Stimulated activated CD4-positive, alpha-beta T cell treated with anti-CD3 and anti-CD28 coated beads, TNF-alpha, amount 100 ng/mL, for 1 hour (primary cell): ENCODE measurements at places on chromosomes 1 and 21.

DNA sequence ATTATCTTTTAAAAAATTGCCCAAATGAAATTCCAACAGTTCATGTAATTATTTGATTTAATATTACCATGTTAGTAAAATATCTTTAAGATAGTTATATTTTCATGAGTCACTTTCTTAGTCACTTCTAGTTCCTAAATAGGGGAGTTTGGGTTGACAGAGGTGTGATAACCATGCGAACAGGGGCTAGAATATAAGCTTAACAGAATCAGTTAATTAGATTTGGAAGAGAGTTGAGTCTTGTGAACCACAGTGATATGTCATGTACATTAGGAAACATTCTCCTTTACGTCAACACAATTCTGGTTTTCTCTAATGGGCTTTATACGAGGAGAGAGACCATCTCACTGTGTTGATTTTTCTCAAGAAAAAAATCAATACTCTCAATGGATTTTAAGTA lies 64.8 kb upstream of the ZNF281 start:
- DNase-seq: no peak

GRCh38 chr1:77348549-77348948 lies 66.7 kb downstream of the AK5 start:
- DNase-seq: no peak

- no peak for DNase-seq
Measured at GRCh38 chr1:30321246-30321910, 402.0 kb downstream of the MATN1 start.

GRCh38 chr1:208245185-208245705 lies 1.1 kb upstream of the PLXNA2 start:
- DNase-seq: peak; percentile 33

DNA sequence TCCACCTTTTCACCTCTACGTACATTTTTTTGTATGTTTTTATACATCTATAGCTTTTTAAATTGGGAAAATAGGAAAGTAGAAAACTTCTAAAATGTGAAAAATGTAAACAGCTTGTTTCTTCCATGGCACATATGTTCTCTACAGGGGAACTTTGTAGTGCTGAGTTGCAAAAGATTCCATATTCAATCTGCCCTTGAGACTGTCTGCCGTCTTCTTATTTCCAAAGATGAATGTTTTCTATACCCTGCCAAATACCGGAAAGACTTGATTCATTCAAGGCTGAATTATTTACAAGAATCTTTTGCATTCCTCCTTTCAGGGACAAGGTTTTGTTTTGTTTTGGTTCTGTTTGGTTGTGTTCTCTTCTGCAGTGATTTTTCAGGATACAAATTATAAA lies 1334.5 kb upstream of the ADGRL4 start:
- no peak for DNase-seq

- no peak for DNase-seq
Measured at GRCh38 chr1:6463120-6463412, 2.9 kb downstream of the TNFRSF25 start.

DNA sequence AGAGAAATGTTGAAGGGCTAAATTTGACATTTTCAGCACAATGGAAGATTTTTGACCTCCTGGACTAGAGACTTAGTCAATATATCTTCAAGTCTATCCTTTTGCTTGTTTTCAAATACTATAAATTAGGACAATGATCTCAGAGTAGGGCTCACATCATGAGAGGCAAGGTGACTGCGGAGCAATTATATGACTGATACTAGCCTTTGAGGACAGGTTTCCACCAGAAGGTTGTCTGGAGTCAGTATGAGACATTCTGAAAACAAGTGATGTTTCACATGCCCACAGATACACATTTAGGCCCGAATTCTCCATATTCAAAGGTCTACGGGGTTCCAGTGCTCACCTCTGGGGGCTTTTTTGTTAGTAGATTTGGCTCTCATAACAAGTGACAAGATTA lies 142.3 kb upstream of the SAMSN1 start:
- DNase-seq: no peak

GRCh38 chr1:6188466-6188865 lies 8.3 kb upstream of the CHD5 start:
- DNase-seq: no peak

DNA sequence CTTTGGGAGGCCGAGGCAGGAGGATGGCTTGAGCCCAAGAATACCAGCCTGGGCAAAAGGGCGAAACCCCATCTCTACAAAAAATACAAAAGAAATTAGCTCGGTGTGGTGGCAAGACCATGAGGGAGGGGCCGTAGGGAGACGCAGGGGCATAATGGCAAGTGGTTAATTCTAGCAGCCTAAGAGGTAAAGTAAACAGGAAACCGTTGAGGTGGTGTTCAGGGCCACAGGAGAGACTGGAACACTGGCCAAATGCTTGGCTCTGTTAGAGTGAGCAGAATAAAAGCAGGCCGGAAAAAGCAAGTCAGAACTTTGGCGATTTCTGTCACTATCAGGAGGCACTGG lies 89.2 kb downstream of the RIPK4 start:
- DNase-seq: no peak

DNA sequence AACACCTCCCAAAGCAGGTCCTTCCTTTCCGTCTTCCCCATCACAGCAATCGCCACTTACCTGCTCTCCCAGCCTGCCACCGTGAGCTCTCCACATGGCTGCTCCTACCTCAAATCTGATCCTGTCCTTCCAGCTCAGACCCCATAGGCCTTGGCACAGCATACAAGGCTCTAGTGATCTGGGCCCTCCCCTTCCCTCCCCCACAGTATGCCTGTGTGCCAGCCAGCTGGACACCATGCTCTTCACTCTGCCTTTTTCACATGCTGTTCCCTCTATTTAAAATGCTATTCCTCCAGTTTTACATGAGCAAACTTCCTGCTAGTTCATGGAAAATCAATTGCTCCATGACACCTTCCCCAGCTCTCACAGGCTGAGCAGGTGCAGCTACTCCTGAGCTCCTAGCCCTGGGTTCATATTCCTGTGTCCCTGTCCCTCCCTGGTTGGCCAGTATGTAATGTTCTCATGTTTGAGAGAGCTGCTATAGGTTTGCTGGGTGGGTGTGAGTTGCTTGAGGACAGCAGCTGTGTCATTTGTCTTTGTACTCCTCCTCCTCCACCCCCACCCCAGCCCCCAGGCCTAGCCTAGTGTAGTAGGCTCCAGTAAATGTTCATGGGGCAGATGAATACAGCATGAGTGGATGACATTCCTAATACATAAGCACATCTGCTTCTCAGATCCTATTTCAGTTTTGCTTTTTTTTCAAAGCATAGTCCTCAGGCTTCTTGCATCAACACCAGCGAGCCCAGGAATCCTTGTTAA lies 6.3 kb upstream of the TNNT2 start:
- DNase-seq: no peak

DNA sequence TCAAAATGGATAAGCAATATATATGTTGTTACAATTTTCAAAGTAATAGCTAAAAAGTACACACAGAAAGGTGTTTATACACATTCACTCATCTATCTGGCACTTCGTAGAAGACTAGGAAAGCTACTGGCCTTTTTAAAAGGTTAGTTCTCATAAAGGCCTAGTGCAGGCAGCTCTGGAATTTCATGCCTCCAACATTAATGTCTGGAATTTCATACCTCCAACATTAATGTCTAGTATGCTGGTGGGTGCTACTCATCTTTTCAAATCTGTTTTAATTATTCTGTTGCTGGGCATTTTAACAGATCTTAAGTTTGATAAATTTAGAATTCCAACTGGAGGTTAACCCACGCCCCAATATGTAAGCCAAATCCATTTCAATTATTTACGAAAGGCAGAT lies 124.2 kb downstream of the AKT3 start:
- DNase-seq: no peak

GRCh38 chr21:16578912-16579311 lies 849.1 kb downstream of the USP25 start:
- no peak for DNase-seq

DNA sequence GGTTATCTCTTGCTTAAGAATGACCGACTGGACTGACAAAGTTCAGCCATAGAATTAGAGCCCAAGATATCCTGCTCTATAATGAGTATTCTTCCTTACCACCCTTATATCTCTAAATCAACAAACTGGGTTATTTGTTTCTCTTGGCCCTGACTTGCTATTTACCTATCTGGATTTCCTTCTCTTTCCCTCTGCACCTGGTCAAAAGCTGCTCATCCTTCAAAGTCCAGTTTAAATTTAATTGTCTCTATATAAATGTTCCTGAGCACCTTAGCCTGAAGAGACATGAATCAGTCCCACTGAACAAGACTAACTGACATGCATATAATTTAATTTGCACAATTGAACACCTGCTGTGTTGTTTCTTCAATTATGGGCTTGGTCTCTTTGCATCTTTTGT lies 127.1 kb upstream of the KCNJ15 start:
- no peak for DNase-seq

DNA sequence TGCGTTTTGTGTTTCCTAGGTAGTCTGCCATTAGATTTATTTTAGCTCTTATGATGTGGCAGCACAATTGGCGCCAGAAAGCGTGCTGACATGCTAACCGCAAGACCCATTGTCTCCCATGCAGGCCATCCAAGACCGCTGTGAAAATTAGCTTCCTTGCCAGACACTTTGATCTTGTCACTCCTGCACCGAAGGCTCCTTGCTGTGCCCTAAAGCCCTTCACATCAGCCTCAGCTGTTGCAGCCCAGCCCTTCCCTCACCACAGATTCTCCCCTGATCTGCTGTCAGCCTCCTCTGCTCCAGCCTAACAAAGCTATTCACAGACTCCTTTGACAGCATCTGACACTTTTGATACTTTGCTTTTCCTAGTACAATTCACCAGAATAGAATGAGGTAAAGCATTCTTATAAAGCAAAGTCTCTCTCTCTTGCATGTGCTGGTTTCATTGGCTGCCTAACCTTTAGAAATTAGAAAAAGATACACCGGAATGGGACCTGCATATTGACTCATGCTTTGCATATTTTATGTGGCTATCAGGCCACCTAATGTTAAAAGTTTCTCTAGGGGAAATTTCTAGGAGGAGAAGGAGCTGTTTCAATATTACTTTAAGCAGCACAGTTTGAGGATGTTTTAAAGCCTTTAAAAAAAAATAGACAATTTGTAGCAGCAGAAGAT lies 280.3 kb upstream of the FMN2 start:
- no peak for DNase-seq

GRCh38 chr1:223258751-223259198 lies 105.2 kb downstream of the SUSD4 start:
- no peak for DNase-seq

GRCh38 chr1:66271904-66272254 lies 262.1 kb upstream of the SGIP1 start:
- no peak for DNase-seq

GRCh38 chr1:59482986-59483385 lies 186.1 kb downstream of the FGGY start:
- DNase-seq: no peak

GRCh38 chr1:59880735-59881134 lies 45.8 kb downstream of the CYP2J2 start:
- no peak for DNase-seq

- DNase-seq: no peak
Measured at GRCh38 chr1:82491301-82492048, 690.7 kb downstream of the ADGRL2 start.

- DNase-seq: no peak
Measured at GRCh38 chr1:113872219-113872935, 865 bp upstream of the PTPN22 start.

- no peak for DNase-seq
Measured at GRCh38 chr21:38499296-38499695, 1.0 kb upstream of the ERG start.

DNA sequence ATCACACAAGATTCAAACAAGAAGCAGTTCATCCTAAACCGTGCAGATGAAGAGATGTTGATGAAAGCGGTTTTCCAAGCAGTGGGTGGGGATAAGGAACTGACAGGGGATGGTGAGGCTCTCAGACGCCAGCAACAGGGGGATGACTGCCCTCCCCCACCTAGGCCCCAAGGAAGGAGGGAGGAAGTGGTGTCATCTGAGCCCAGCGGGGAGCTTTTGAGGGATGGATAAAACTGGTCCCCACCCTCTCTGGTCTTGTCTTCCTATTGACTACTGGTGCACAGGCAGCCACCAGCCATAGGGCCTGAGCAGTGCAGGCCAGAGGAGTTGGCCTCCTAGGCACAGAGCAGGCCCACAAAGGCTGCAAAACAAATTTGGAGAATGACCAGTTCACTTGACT lies 175.5 kb downstream of the HUNK start:
- no peak for DNase-seq

DNA sequence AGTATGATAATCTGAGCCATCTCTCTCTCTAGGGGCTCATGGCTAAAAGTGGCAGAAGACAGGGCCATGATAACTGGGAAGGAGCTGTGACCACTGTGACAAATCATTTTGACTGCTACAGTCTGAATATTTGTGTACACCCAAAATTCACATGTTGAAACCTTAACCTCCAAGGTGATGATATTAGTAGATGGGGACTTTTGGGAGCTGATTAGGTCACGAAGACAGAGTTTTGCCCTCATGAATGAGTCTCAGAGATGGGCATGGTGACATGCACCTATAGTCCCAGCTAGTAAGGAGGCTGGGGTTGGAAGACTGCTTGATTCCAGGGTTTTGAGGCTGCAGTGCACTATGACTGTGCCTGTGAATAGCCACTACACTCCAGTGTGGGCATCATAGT lies 174.9 kb downstream of the PLD5 start:
- DNase-seq: no peak

DNA sequence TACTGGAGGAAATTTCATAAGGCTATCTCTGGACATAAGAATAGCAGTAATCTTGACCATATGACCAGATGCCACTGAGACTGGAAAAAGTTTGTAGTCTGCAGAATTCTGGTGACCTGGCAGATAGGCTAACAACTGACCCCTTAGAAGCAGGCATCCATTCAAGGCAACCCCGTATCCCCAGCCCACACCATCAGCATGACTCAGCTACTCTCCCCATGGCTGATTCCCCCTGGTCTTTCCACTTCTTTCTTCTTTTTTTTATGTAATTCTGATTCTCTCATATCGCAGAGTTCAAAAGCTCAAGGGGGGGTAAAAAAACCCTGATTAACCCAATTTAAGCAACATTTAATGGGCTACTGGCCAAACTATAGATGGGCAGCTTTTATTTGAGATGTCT lies 243.1 kb downstream of the ZNF648 start:
- no peak for DNase-seq

DNA sequence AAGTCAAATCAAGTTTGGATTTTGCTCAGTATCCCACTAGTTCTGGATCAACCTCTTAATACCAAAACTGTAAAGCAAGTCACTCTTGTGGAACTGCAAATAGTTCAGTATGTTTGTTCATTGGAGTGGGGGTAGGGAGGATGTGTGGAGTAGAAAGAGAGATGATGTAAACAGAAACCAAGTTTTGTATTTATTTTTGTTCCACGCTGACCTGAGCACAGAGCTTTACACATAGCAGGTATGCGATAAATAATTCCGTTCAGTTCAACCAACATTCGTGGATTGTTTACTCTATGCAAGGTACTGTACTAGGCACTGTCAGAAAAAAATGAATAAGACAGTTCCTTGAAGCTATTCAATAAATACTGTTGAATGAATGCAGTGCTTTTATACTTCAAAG lies 4.5 kb upstream of the ZNF644 start:
- no peak for DNase-seq

GRCh38 chr1:156777573-156777972 lies 10.2 kb downstream of the PRCC start:
- DNase-seq: no peak

- no peak for DNase-seq
Measured at GRCh38 chr1:20900056-20900455, 112.9 kb upstream of the HP1BP3 start.

GRCh38 chr1:61121631-61122030 lies 39.3 kb downstream of the NFIA start:
- no peak for DNase-seq
